ENCODE measurements at places on chromosomes 2 and 18.

DNA sequence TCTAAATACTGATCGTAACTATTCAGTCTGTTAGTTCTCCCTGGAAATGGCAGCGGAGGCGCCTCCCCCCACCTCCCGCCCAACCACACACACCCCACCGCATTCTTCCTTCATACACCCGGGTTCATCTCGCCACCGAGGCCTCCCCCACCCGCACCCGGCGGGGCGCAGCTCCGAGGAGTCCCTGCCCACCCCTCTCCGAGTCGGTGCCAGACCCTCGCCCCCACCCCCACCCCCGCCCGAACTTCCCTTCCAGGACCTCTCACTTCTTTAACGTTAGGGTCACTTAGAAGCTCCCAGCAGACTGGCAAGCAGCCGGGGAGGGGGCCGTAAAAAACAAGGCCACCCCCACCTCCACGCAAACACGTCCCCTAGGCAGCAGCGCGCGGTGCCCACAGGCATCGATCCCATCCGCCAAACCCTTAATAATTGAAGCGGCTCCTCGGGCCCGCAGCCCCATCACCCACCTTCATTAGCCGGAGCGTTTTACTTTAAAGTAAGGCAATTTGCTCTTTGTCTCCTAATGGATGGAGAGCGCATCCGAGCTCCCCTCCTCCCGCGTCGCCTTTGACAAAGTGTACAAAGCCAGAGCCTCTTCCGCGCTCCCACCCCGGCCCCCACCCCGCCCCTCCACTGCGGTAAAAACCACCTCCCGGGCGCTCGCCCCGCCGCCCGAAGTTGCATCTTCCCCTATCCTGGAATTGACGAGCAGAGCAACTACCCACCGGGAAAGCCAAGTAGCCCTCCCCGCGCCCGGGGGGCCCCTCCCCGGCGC lies 624 bp downstream of the ZNF516 start:
- peak overlapping the region; percentile 85 for H3K4me3 ChIP-seq
- no peak for DNase-seq
- H3K36me3 ChIP-seq = peaks cover 7% of the 10 kb centered on the region
- H3K4me1 ChIP-seq = peaks cover 34% of the 10 kb centered on the region
- peaks cover 72% of the 10 kb centered on the region for H3K27me3 ChIP-seq
- H3K27ac ChIP-seq = peak overlapping the region; percentile 44

GRCh38 chr2:106581328-106581727 lies 94.2 kb downstream of the CD8B2 start:
- peaks cover 43% of the 10 kb centered on the region for H3K27me3 ChIP-seq
- H3K4me3 ChIP-seq = peak overlapping the region; percentile 79
- H3K27ac ChIP-seq = no peak overlapping the region
- DNase-seq = no peak
- H3K4me1 ChIP-seq = peaks cover 12% of the 10 kb centered on the region

- H3K27ac ChIP-seq = no peak overlapping the region
- no peaks in the 10 kb centered on the region for H3K27me3 ChIP-seq
- H3K4me3 ChIP-seq = no peak overlapping the region
- no peaks in the 10 kb centered on the region for H3K36me3 ChIP-seq
These were observed 131.3 kb downstream of the COMMD1 start for GRCh38 chr2:62036761-62037250.

- H3K36me3 ChIP-seq = no peaks in the 10 kb centered on the region
- H3K27ac ChIP-seq = no peak overlapping the region
- no peak for DNase-seq
These were observed 55.4 kb downstream of the FAM171B start for GRCh38 chr2:186749219-186749618.

- H3K4me3 ChIP-seq = no peak overlapping the region
- no peaks in the 10 kb centered on the region for H3K4me1 ChIP-seq
- H3K36me3 ChIP-seq = no peaks in the 10 kb centered on the region
- H3K27ac ChIP-seq = no peak overlapping the region
These were observed 5.4 kb upstream of the KCNE4 start for GRCh38 chr2:223046470-223047040.

DNA sequence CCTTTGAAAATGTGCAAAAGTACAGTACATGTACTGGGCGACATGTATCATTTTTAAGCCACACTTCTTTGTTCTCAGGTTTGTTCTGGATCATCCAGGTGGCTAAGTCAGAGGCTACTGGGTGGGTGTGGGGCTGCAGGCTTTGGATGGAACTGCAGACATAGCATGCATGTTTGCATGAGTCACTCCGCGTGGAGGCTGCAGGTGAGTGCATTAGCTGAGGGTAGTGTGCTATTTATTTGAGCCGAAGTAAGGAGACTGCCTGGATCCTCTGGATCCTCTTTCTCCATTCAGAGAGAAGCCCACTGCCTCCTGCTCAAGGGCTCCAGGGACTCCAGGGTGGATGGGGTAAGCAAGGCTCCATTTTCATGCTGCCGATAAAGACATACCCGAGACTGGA lies 9.4 kb upstream of the NEURL3 start:
- H3K27me3 ChIP-seq = peaks cover 21% of the 10 kb centered on the region
- no peak overlapping the region for H3K27ac ChIP-seq
- DNase-seq = no peak
- peaks cover 3% of the 10 kb centered on the region for H3K4me1 ChIP-seq
- H3K4me3 ChIP-seq = no peak overlapping the region

GRCh38 chr2:24466871-24467870 lies 23.9 kb upstream of the NCOA1 start:
- no peak overlapping the region for H3K27ac ChIP-seq
- no peaks in the 10 kb centered on the region for H3K4me1 ChIP-seq
- no peaks in the 10 kb centered on the region for H3K36me3 ChIP-seq
- H3K4me3 ChIP-seq = no peak overlapping the region
- H3K27me3 ChIP-seq = peaks cover 6% of the 10 kb centered on the region

GRCh38 chr2:173654161-173654895 lies 299.7 kb downstream of the CDCA7 start:
- H3K27me3 ChIP-seq = peaks cover 6% of the 10 kb centered on the region
- H3K4me3 ChIP-seq = no peak overlapping the region
- DNase-seq = no peak
- H3K4me1 ChIP-seq = no peaks in the 10 kb centered on the region
- H3K36me3 ChIP-seq = no peaks in the 10 kb centered on the region
- no peak overlapping the region for H3K27ac ChIP-seq

DNA sequence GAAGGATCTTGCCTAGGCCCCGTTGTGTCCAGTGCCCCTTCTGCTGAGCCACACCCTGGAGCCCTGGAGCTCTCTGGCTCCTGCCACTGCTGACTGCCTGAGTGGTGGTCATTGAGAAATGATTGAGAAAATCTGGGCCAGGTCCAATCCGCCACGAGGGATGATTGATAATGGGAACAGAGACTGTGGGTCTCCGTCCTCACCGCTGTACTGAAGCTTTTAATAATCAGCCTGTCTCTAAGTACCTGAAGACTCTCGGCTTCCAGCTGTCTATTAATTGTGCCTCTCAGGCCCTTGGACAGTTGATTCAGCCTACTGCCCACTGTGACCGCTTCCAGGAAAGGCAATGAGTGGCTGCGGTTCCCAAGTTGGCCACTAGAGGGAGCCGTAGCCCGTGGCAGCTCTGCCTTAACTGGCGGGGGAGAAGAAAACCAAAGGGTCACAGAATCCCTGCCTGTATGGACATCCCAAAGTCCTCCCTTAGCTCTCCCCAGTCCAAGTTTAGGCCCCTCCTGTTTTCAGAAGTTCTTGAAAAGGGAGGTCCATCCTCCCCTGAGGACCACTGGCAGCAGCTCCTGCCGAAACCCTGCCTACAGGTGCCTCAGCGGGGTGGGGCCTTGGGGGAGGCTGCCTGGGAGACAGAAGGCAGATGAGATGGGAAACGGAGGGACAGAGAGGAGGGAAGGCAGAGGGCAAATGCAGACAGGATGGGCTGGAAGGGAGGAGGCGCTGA lies 213.6 kb downstream of the TNS1 start:
- DNase-seq = peak; percentile 78
- no peaks in the 10 kb centered on the region for H3K36me3 ChIP-seq
- peaks cover 21% of the 10 kb centered on the region for H3K4me1 ChIP-seq
- H3K27me3 ChIP-seq = no peaks in the 10 kb centered on the region

GRCh38 chr2:110837446-110838409 lies 105.4 kb downstream of the ACOXL start:
- H3K4me1 ChIP-seq = no peaks in the 10 kb centered on the region
- H3K4me3 ChIP-seq = no peak overlapping the region
- H3K27ac ChIP-seq = no peak overlapping the region
- H3K27me3 ChIP-seq = peaks cover 12% of the 10 kb centered on the region
- H3K36me3 ChIP-seq = no peaks in the 10 kb centered on the region

- no peak overlapping the region for H3K4me3 ChIP-seq
- H3K4me1 ChIP-seq = peaks cover 13% of the 10 kb centered on the region
- no peak for DNase-seq
- H3K27me3 ChIP-seq = peaks cover 65% of the 10 kb centered on the region
These were observed 5.1 kb downstream of the NEUROD1 start for GRCh38 chr2:181675254-181675653.

- no peaks in the 10 kb centered on the region for H3K4me1 ChIP-seq
- H3K4me3 ChIP-seq = no peak overlapping the region
- no peaks in the 10 kb centered on the region for H3K36me3 ChIP-seq
- no peak for DNase-seq
- no peak overlapping the region for H3K27ac ChIP-seq
- no peaks in the 10 kb centered on the region for H3K27me3 ChIP-seq
These were observed 519.6 kb downstream of the LRP1B start for GRCh38 chr2:141611176-141611571.

GRCh38 chr2:23410596-23410995 lies 25.6 kb downstream of the KLHL29 start:
- peaks cover 14% of the 10 kb centered on the region for H3K27me3 ChIP-seq
- H3K27ac ChIP-seq = no peak overlapping the region
- DNase-seq = no peak
- H3K36me3 ChIP-seq = no peaks in the 10 kb centered on the region
- no peaks in the 10 kb centered on the region for H3K4me1 ChIP-seq
